Stimulated activated CD8-positive, alpha-beta memory T cell treated with anti-CD3 and anti-CD28 coated beads, Interleukin-15, amount 100 ng/mL, for 4 hours (primary cell): ENCODE measurements at places on chromosomes 2 and 18.

GRCh38 chr2:31244101-31244500 lies 10.1 kb downstream of the EHD3 start:
- DNase-seq, result no peak

DNA sequence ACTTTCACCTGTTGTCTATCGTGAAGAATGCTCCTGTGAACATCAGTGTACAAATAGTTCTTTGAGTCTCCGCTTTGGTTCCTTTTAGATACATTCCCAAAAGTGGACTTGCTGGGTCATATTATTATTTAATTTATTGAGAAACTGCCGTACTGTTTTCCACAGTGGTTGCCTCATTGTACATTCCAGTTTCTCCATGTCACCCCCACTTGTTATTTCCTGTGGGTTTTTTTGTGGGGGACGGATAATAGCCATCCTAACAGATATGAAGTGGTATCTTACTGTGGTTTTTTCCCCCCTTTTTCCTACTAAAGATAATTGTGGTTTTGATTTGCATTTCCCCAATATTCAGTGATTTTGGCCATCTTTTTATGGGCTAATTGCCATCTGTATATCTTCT lies 53.8 kb downstream of the SMCHD1 start:
- no peak for DNase-seq

DNA sequence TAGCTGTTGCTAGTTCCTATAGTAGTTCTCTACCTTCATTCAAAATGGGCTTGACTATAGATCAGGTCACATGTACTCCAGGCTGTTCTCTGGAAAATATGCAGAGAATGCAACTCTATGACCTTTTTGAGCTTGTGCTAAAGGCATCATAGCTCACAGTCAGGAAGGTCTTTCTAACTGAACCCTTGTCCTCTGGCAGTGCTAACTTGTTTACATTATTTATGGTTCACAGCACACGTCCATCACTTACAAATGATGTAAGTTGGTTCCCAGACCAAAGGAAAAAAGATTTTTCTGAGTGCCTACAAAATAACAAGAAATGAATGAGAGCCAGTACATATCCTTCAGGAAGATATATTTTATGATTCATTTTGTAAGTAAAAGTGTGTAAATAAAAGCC lies 236.1 kb downstream of the GCA start:
- no peak for DNase-seq

DNA sequence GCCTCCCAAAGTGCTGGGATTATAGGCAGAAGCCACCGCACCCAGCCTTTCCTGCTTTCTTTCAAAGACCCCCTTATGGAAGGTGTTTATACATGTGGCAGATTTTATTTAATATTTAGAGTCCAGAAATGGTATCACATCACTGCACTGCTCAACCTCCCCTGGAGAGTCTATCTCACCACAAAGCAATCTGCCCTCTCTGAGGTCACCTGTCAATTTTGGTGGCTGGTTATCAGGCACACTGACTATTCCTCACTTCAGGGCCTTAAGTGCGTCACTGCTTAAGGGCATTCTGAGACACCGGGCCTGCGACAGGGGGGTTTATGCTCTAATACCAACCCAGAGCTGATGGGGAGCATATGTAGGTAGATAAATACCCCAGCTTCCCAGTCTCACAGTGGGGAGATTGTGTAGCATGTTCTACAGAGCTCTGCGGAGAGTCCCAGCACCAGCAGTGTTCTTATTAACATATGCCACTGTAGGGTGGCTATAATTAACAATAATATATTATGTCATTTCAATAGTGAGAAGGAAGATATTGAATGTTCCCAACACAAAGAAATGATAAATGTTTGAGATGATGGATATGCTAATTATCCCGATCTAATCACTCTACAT lies 42.7 kb upstream of the ZDBF2 start:
- DNase-seq, result no peak

DNA sequence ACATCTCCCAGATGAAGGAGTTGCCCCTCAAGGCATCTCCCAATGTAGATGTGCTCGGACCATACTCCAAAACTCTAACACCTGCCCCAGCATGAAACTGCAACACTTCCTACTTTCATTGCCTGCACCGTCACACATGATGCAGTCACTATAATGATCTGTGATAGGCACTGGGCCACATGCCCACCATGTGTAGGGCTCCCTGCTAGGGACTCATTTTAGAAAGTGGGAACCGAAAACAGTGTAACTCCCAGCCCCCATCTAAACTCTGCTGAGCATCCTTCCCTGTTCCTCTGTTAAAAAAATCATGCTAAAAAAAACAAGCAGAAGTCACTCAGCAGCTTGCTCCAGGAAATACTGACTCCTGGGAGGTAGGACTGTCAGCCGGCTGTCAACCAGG lies 496.1 kb upstream of the RAB6C start:
- no peak for DNase-seq

DNA sequence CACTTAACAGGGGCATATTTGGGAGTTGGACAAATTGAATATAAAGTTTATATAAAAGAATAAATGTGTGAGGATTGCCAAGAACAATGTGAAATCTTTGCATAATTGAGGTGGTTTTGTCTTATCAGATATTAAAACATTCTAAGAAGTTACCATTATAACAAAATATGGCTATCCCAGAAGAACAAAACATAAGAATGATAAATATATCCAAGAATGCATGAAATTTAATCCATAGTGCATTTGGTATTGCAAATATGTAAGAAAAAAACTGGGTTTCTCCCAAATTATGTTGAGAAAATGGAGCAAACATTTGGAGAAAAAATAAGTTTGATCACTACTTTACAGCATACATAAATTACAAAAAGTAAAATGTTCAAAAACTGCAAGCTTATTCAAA lies 562.4 kb downstream of the RNF144A start:
- no peak for DNase-seq

- no peak for DNase-seq
These were observed 101.7 kb downstream of the B3GNT2 start for GRCh38 chr2:62297624-62298010.

- DNase-seq, result no peak
These were observed 33.3 kb upstream of the KLF11 start for GRCh38 chr2:10009811-10010781.

DNA sequence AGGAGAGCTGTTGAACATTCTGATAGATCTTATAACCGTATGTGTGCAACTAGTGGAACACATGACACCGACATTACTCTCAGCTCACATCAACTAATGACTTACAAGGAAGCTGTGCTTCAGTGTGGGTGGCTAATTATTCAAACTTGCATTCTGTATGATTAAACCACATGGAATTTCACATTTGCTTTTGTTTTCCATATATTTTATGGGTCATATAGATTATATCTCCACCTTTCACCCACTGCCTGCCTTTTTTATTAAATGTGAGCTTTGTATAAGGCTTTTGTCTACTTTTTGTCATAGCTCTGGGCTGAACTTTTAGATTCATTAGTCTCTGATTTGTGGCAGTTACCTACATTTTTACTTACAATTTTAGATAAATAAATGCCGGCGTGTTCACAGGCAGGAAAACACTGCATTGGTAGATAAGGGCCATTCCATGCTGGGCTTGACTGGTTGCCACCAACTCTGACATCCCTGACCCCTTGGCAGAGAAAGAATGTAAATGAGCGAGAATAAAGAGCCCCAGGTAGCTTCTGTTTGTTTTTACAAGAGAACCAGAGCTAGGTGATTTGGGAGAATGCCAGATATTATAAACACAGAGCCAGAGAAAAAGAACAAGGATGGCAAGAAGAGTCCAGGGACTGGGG lies 35.7 kb downstream of the LYPD6 start:
- no peak for DNase-seq
